ENCODE measurements at places on chromosomes 16 and 17.

DNA sequence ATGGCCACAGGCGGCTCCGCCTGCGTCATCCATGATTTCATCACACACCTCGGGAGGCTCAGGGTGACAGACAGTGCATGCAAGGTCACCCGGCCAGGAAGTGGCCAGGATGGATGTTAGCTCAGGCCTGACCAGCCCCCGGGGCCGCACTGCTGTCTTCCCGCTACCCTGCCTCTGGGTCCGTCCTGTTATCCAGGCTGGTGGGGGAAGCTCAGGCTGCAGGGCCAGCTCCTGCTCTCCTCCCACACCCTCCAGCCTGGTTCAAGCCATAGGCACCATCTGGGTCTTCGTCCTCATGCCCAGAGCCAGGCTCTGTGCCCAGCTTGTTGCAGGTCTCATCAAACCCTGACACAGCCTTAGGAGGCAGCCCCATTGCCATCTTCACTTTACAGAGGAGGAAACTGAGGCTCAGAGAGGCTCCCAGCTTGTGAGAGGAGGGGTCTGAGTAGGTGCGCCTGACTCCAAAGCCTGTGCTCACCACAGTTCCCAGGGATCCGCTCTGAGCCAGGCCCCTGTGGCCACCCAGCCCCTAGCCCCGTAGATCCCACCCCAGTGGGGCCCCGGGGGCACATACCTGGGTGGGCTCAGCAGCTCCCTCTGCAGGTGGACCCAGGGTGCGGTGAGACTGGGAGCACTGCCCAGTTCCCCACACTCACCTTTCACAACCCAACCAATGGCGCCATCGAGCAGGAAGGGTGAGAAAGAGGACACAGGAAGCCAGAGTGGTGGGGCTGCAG lies 412 bp upstream of the ADGRG3 start:
- no peak for DNase-seq

DNA sequence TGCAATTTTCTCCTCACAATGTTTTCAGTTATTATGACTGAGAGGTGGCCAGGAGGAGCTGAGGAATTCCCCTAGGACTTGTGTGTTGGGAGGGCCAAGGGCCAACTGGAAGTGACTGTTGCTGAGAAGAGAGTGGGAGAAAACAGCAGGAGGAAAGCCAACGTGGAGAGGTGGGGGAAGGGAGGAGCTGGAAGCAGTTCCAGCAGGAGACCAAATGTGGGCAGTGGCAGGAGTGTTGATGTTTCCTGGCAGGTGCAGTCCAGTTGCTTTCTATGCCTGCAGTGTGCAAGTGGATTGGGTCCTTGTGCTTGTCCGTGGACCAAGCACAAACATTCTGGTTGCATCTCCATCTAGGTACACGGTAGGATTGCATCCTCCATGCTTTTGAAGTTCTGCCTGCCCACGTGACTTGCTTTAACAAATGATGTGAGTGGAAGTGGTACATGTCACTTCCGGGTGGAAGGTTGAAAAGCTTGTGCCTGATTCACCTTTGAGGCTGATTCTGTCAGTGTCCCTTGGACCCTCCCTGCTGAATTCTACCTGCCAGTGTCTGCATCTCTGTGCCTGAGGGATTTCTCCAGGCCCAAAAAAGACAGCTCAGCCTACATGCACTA lies 54.7 kb upstream of the CRHR1 start:
- DNase-seq: no peak

GRCh38 chr16:27108051-27108770 lies 41.5 kb downstream of the C16orf82 start:
- no peak for DNase-seq

- DNase-seq: peak; percentile 23
Observed at GRCh38 chr17:49180303-49180702, 30.1 kb downstream of the GNGT2 start.

GRCh38 chr16:69396187-69397061 lies 10.6 kb upstream of the TERF2 start:
- peak; percentile 75 for DNase-seq

DNA sequence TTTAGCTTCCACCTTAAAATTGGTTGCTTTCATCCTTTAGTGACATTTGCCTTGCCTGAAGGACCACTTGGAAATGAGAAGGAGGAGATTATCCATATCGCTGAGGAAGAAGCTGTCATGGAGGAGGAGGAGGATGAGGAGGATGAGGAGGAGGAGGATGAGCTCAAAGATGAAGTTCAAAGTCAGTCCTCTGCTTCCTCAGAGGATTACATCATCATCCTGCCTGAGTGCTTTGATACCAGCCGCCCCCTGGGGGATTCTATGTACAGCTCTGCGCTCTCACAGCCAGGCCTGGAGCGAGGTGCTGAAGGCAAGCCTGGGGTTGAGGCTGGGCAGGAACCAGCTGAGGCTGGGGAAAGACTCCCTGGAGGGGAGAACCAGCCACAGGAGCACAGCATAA lies 11.5 kb upstream of the TMEM106A start:
- no peak for DNase-seq

DNA sequence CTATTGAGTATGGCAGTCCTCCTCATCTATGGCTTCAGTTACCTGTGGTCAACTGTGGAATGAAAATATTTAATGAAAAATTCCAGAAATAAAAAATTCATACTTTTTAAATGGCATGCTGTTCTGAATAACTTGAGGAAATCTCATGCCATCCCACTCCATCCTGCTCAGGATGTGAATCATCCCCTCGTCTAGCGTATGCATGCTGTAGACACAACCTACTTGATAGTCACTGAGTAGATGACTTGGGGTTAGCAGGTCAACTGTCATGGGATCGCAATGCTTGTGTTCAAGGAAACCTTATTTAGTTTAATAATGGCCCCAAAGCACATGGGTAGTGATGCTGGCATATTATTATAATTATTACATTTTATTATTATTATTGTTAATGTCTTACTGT lies 4.8 kb upstream of the VAC14 start:
- DNase-seq: no peak

DNA sequence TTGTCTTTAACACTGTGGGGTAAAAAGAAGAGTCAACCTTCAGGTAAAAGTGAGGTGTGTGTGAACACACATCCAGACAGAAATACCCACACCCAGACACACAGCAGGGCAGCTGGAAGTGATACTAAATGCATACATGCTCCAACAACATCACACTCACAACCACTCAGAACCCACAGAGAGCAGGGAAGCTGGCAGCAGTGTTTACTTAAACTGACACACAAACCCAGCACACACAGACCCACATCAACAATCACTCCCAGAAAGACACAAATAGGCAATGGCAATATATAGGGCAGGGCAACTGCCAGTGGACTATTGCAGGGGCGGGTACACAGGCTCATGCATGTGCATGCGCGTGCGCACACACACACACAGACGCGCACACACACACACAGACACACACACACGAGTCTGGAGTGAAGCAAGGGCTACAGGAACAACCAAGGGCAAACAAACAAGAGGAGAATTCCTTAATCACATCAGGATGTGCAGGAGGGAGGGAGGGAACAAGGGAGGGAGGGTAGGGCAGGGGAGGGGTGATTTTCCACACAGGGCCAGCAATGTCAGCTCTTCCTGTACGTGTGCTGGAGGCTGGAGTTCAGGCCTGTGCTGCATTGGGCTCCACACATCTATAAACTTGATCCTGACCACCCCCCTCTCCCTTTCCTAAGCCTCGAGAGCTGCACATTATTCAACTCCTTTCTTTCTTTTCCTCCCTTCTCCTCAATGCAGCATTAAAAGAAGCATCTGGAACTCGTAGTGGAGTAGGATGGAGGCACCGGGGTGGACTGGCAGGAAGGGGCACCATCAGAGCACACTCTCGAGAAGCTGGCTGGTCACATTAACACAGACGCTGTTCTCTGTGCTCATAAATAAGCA lies 30.1 kb downstream of the HIC1 start:
- DNase-seq: no peak

GRCh38 chr16:56591377-56592060 lies 2.2 kb downstream of the MT3 start:
- DNase-seq: no peak

- no peak for DNase-seq
Observed at GRCh38 chr17:35791681-35792350, 3.6 kb downstream of the MMP28 start.

DNA sequence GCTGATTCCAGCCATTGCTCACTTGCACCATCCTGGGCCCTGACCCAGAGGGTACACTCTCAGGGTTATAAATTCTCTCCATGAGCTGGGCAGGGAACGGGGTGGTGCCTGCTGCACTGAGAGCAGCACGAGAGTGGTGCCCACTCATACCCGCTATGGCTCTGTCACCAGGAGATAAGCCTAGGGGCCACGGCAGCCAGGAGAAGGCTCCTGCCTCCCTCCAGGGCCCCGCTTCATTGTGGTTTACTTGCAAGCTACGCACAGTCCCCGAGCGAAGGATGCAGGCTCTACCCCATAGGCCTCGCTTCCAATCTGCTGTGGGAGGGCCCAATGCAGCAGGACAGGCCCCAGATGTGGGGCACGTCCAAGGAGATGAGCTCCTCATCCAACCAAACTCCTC lies 48.5 kb downstream of the VAC14 start:
- DNase-seq: no peak

DNA sequence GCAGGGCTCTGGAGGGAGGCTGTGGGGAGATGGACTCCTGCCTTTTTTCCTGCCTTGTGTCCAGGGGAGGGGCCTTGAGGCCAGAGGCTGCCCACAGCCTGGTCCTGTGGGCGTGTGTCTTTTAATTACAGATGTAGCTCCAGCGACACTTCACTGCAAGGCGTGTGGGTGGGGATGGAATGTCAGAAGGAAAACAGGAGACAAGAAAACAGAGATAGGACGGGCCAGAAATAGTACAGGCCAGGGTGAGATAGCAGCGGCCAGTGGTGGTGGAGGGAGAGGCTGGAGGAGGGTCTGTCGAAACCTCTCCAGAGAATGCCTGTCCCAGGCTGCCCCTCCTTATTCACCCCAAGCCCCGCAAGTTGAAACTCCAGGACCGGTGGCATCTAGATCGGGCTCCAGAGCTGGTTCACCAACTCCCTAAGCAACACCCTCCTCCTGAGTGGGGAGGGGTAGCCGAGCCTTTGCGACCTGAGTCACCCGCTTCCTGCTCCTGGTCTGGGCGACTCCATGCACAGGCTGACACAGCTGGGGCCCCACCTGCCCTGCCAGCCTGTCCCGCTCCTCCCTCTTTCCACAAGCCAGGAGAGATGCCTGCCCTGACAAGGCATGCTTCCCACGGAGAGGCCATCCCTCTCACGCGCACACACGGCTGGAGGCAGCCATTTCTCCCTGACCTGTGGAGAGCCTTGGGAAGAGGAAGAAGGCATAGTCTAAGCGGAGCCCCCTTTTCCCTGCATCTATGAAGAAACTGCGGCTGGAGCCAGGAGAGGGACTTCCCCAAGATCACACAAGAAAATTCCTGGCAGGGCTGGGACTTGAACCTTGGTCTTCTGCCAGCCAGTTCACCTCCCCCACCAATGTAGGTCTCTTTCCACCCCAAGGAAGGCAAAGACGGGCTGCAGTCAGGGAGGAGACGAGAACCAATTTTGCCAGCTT lies 6.6 kb upstream of the JUP start:
- DNase-seq: no peak

DNA sequence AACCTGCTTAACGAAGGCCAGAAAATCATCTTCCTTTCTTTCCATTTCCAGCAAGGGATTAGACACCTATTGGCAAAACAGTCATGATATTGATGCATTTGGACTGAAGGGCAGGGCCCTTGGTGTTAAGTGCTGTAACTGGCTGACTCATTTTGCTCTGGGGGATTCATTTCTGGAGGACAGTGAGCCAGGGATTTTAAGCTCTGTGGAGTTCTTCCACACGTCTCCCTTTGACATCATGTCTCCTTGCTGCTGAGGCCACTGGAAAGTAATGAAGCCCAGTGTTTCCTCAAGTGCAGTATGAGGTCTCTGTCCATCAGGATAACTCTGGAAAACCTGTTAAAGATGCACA lies 42.2 kb downstream of the DNAH9 start:
- no peak for DNase-seq

DNA sequence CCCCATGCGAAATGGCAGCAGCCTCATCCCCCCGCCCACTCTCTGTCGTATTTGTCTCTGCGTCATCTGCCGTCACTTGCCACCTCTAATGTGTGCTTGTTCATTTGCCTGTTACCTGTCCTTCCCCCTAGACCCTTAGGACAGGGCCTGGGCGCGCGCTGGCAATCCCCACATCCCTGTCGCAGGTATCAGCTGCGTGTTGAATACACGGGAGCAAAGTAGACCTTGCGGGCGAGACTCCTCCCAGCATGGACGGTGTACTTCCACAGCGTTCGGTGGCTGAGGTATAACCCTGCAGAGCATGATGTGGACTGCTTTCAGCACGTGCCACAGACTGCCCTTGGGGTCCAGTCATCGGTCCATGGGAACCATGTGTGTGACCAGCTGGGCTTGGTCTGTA lies 170.1 kb upstream of the CHMP6 start:
- DNase-seq: no peak

DNA sequence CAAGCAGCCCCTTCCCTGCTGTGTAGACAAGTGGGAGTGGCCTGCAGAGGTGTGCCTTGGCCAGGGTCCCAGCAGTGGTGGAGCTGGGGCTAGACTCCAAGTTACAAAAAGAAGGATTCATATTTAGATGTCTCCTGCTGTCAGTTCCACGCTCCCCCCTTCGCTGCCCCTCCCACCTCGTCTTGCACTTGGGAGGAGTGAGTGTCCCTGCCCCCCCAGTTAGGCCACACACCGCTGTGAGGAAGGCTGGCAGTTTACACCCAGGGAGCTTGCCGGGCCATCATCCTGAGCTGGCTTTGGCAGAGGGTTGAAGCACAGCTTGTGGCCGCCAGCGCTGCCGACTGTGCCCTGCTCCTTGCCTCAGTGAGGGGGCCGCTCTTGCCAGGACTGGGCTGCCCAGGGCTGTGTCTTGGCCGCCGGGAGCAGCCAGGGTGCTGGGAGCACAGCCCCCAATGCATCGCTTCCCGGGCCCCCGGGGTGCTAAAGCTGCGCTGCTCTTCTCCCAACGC lies 44.3 kb downstream of the ELAC2 start:
- peak; percentile 3 for DNase-seq

GRCh38 chr16:57600048-57600835 lies 28.2 kb upstream of the ADGRG1 start:
- DNase-seq: peak; percentile 45

- no peak for DNase-seq
Observed at GRCh38 chr16:54370278-54371040, 83.9 kb upstream of the IRX3 start.

DNA sequence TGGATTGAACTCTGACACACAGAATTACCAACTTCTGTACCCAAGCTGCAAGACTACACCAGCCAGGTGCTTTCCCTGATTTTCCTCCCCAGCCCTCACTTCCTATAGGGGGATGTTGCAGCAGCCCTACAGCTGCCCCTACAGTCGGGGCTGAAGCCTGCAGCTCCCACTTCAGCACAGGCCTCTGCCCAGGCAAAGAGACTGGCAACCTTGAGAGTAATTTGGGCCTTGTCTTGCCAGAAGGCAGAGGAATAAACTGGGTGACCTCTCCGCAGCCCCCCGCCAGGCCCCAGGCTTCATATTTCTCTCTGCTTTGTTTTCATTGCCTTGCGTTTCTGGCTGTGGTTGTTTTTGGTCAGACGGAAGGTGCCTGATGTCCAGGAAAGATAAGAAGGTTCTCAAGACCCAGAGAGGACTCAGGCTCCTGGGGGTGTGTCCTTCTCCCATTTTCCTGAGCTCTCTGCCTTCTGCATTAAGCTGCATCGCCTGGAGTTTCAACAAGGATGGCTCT lies 32.0 kb downstream of the SLC6A4 start:
- no peak for DNase-seq

- DNase-seq: no peak
Observed at GRCh38 chr17:64410750-64411490, 20.3 kb upstream of the PECAM1 start.
